ENCODE measurements at places on chromosomes 12 and 14.
A peak's percentile ranks its signal among the peaks of the same experiment; 100 is the strongest.

GRCh38 chr14:101072070-101072469 lies 168.5 kb upstream of the RTL1 start:
- no peak for DNase-seq

GRCh38 chr12:52245962-52246569 lies 13.0 kb downstream of the KRT7 start:
- no peak for DNase-seq

- no peak for DNase-seq
Measured at GRCh38 chr14:22533057-22533704, 55.8 kb downstream of the DAD1 start.

DNA sequence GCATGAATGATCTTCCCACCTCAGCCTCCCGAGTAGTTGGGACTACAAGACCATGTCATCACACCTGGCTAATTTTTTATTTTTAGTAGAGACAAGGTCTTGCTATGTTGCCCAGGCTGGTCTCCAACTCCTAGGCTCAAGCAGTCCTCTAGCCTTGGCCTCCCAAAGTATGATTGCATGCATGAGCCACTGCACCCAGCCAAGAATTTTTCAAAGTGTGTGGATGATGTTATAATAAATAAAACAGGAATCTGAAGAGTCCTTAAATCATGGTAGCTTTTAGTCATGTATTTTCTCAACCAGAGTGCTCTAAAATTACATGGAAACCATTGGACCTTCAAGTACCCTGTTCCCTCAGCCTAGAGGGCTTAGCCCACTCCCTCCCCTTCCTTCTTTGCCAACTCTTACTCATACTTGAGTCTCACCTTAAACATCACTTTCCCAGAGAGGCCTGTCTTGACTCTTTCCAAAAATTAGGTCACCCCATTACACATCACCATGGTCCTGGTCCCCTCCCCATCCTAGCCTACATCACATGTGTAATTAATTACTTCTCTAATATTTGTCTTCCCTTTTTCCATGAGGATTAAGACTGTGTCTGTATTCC lies 52.2 kb upstream of the BICDL1 start:
- DNase-seq: no peak

DNA sequence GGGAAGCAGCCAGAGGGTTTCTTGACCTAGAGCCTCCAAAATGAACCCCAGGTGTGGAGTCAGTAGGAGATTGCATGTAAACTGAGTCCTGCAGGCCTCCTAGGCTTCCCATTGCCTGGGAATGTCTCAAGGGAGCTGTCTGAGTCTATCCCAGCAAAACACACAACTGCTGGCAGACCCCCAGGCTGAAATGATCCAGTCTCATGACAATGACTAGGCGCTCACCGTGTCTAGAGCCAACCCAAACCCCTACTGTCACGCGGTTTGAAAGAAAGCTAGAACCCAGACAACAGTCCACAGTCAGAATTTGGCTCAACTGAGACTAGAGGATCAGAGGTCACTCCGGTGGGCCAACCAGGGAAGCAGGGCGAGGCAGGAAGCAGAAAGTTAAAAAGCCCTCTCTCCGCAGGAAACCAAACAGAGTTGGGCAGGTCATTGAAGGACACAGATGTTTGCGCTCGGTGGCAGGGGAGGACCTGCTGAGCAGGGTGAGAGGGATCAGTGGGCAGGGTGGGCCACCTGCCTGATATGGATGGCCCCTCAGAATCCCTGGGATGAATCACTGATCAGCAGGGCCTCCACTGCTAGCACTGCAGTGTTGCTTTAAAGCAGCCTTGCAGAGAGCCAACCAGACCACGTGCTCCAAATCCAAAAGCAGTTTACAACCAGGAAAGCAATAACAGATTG lies 23.8 kb downstream of the ACTN1 start:
- DNase-seq: no peak

GRCh38 chr14:73567951-73568885 lies 795 bp upstream of the ACOT2 start:
- no peak for DNase-seq

DNA sequence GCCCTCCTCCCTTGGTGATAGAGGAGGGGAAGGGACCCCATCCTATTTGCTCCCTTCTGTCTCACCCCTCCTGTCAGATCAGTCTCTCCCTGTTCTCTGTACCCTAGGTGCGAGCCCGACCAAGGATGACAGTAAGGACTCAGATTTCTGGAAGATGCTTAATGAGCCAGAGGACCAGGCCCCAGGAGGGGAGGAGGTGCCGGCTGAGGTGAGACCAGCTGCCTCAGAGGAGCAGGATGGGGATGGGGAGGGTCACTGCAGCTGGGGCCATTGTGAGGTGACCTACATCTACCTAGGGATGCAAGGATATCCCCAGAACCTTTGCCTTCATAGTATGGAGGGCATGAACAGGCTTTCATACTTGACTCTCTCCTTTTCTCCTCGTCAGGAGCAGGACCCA lies 22.2 kb downstream of the AGAP2 start:
- DNase-seq: no peak

- DNase-seq: no peak
Measured at GRCh38 chr14:35499180-35499579, 34.8 kb upstream of the INSM2 start.

GRCh38 chr14:99361596-99362215 lies 89.7 kb upstream of the BCL11B start:
- DNase-seq: no peak

DNA sequence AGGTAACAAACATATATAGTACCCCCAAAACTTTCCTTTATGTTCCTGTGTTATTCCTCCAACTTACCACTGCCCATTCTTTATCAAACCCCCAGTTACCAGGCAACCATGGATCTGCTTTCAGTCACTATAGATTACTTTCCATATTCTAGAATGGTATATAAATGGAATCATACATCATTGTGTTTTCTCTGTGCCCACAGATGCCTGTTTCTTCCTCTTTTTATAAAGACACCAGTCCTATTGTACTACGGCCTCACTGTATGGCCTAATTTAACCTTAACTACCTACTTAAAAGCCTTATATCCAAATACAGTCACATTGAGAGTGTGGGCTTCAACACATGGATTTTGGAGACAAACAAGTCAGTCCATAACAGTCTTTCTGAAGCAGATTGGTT lies 2.6 kb downstream of the TAS2R14 start:
- no peak for DNase-seq

- no peak for DNase-seq
Measured at GRCh38 chr12:106150555-106150954, 11.8 kb upstream of the NUAK1 start.

GRCh38 chr14:95877633-95878032 lies 1.0 kb downstream of the TUNAR start:
- no peak for DNase-seq

DNA sequence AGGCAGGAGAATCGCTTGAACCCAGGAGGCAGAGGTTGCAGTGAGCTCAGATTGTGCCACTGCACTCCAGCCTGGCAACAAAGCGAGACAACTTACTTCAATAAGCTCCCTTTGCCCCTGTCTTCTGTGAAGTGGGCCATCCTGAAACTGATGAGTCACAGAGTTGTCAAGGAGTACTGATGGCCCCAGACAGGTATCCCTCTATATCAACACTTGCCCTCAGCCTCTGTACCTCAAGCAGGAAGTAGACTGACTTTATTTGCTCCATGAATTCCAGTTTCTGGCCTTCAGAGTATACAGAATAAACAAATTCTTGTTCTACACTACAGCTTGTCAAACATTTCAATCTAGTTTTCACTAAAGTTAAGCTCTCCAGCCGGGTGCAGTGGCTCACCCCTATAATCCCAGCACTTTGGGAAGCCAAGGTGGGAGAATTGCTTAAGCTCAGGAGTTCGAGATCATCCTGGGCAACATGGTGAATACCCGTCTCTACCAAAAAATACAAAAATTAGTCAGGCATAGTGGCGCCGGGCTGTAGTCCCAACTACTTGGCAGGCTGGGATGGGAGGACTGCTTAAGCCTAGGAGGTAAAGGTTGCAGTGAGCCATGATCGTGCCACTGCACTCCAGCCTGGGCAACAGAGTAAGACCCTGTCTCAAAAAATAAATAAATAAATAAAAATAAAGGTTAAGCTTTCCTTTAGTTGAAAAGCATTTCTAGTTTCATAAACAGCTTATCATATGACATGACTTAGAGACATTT lies 16.4 kb upstream of the LRP10 start:
- no peak for DNase-seq

DNA sequence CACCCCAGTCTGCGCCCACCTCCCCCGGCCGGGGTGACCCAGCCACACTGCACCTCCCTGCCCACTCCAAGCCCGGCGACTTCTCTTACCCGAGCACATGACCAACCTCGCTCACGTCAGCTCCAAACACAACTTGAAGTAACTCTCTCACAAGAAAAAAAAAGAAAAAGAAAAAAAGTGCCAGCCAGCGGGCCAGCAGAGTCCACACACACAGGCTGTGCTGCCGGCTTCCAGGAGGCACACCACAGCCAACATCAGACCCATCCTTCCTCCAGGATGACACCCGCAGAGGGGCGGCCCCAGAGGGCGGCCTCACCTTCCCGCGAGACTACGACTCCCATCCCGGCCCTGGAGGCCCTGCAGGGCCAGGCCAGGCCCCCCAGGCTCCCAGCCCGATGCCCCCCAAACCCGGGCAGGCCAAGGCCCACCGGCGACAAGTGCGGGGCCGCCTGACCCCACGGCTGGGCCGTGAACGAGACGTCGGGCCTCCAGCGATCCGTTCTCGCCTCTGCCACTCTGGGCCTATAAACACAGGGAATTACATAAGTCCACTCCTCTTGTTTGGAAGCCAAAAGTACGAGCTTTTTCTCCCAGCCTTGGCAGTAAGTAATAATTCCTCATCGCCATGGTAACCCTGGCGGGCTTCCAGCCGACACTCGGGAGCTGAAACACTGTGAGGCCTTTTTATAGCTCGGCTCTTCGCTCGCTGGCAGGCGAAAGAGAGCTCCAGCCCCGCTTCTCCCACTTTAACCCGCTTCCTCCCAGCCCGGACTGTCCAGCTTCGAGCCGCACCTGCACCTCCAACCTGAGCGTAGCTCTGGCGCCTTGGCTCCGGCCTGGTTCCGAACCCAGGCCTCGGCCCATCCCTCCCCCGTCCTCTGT lies 49.1 kb downstream of the NCOR2 start:
- DNase-seq: peak; percentile 94

GRCh38 chr12:80325167-80325959 lies 118.7 kb upstream of the PTPRQ start:
- no peak for DNase-seq

- peak; percentile 39 for DNase-seq
Measured at GRCh38 chr12:56007564-56008559, 10.8 kb downstream of the SUOX start.

DNA sequence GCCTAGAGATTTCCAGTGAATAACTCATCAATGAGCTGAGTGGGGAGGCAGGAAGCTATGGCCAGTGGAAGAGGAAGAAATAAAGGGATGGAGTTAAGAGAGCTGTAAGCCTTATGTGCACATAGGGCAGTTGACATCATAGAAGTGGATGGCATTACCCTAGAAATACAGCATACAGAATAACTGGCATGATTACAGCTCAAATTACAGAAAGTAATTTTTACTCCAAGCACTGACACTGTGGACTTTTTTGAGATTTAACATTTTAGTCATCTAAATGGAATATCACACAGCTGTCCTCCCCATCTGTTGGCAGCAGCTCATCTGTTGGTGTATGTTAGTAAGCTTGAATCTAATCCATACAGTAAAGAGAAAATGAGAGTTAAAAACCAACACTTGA lies 5.4 kb upstream of the IPO8 start:
- DNase-seq: no peak

GRCh38 chr14:76380991-76381390 lies 5.1 kb downstream of the ESRRB start:
- DNase-seq: no peak

GRCh38 chr12:133233993-133234564 lies 1.6 kb downstream of the ANHX start:
- no peak for DNase-seq

DNA sequence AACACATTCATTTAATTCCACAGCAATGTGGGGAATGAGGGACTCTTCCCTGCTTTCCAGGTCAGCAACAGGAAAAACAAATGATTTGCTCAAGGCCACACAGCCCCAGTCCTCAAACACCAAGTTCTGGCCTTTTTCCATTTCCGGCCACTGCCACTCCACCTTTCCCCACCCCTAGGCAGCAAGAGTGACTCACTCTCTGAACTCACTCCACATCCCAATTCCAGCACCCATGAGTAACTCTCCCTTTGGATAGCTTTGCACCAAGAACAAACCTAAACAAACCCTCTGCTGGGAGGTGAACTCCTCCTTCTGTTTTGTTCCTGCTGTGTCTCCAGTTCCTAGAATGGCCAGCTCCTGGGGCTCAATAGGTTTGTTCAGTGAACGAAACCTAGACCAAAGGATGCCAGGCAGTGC lies 30.4 kb upstream of the PLEKHG6 start:
- DNase-seq: no peak

All from C1 segment of cervical spinal cord (tissue), 14 donors.